ENCODE measurements at places on chromosomes 4 and X.

DNA sequence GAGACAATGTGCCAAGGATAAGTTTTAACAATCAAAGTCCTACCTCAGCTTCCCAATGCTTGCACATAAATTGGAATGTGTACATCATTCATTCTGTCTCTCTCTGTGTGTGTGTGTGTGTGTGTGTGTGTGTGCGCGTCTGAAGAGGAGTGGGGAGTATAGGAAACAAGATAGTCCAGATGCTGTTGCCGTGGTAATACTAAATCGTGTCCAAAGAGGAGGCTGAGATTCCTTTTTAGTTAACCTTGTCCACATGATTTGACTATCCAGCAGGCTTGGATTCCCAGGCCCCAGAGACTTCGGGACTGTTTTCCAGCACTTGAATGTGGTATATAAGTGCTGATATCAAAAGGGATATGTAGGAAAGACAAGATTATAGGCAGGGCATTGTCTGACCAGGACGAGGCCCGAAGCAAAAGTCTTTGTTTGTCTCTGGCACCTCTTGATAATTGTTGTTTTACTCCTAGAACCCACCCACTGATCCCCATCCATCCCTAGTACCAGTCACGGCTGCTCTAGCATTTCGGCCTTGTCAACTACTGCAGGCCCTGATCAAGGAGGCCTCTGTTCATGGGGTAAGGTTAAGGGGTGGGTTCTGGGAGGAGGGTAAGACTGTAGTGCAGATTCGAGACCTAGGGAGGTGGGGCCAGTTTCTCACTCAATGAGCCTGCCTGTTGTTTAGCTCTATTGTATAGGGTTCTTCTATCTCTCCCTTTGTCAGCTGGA, 3.9 kb downstream of the PLP1 start:
- DNase-seq = no peak

- DNase-seq = no peak
These were observed 128.5 kb downstream of the ATG4A start for GRCh38 chrX:108219949-108220601.

DNA sequence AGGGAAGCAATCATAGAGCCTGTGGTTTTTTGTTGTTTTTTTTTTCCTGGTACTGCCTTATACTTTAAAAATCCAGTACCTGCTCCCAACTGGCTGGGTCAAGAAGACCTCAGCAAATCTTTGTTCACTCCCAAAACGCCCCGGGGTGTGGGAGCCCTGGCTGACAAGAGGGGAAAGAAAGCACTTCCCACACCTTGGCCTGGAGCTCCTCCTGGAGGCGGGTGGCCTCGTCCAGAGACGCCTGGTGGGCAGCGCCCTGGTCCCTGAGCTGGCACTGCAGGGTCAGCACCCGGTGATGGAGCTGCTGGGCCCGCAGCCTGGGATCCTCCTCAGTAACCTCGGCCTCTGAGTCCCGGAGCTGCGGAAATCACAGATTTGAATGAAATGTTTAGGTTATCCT, 38.2 kb downstream of the C4orf50 start:
- no peak for DNase-seq

DNA sequence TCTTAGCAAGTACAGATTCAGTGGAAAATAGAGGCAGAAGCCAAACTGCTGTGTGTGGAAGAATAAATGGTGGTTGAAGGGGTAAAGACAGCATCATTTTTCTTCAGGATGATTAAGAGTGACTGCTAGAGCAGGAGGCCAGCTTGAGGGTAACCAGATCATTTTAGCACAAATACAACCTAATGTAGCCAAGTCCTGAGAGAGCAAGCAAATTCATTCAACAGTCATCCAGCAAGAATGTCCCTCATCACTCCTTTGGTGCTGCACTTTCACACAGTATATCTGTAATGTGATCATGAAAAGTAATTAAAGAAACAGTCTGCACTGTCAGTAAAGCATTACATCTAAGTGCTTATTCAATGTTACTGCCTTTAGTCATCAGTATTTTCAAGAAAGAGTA, 44.8 kb downstream of the NPFFR2 start:
- no peak for DNase-seq

- DNase-seq = no peak
These were observed at the start of gene NUDT11 for GRCh38 chrX:51496501-51497291. TSS of gene NUDT11 (minus strand) at chrX:51496592. CDS start at chrX:51496444, 148 bp downstream.

GRCh38 chr4:146511381-146511780, 10.4 kb downstream of the SLC10A7 start:
- no peak for DNase-seq

GRCh38 chrX:71182871-71183270, 38.2 kb downstream of the NLGN3 start:
- no peak for DNase-seq
